ENCODE measurements at places on chromosomes 16 and 17.
A peak's percentile ranks its signal among the peaks of the same experiment; 100 is the strongest.

DNA sequence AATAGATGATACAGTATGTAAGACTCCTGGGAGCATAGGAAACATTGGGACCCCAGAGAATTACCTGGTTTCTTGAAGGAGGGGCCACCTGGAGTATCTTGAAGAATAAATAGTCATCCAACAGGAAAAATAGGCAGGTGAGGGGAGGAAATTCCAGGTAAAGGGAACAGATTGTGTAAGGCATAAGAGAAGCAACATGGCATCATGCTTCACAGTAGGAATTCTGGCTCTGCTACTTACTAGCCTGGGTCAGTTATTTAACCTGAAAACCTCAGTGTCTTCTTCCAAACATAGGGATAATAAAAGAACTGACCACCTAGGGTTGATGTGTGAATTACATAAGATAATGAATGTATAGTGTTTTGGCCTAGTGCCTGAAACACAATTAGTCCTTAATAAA lies 122.1 kb downstream of the CA10 start:
- DNase-seq: no peak

GRCh38 chr16:11140098-11140375 lies 116.0 kb downstream of the SOCS1 start:
- no peak for DNase-seq

DNA sequence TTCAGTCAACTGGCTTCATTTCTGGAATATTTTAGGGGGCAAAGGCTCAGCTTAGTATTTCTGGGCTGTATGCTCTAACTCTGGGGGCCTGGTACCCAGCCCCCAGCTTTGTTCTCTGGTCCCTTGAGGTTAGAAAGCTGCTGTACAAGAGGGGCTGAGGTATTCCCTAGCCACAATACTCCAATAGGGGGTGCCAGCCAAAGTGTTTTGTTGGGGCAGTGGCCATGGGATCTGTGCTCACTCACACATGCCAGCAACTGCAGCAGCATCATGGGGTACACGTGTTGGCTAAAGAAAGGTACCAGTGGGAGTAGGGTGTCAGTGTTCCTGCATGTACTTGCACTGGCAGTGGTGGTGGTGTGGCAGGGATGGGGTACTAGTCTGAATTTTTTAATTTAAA lies 257.3 kb downstream of the CA10 start:
- DNase-seq: no peak

DNA sequence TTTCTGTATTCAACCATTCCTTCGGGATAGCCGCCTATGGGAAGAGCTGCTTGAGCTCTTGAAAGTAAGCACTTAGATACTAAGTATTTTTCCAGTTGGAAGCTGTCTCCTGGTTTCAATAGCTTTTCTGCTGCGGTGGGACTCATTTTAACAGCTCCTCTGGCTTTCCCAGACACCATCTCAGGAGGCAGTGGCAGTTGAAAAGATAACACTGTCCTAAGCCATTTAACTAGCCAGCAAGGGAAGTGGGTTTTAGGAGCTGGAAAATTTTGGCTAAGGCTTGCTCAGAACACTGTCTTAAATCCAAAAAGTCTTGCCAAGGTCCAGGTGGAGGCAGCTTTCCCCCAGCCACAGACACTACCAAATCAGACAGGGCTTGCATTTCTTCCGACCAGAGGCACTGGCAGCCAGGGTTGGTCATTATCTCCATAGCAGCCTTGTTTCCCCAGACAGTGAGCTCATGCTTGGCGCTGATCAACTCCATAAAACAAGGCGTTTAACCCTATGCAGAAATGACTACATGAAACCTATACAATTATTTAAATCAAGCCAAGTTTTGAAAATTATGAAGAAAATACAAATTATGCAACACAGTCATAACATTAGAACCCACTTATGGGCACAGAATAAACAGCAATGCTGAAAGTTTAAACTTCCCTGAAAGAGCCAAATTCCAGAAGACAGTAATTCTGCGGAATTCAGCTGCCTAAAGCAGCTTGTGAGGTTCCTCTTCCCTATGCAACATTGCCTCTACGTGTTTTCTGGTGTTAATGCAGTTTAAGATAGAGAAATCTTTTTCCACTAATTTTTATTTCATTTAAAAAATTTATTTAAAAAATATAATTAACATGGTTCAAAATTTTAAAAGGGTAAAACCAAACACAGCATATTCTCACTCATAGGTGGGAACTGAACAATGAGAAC lies 25.0 kb downstream of the GABARAPL2 start:
- peak; percentile 85 for DNase-seq

- no peak for DNase-seq
Observed at GRCh38 chr17:49647256-49647585, 30.7 kb downstream of the SPOP start.

GRCh38 chr16:64136314-64136713 lies 985.5 kb downstream of the CDH11 start:
- DNase-seq: no peak

DNA sequence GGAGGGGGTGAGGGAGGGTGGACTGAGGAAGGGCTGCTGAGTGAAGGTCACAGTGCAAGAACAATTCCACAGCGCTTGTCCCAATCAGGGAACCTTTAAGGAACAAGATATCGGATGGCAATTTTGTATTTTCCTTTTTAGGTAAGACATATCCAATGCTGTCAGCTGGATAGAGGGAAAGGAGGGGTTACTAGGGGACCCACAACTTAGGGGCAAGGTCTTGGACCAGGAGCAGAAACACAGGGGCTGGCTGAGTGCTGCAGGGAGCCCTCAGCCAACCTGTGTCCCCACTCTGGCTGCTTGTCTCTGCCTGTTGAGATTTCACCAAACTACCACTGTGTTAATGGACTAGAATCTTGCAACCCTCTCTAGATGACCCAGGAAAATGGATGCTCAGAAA lies 47.6 kb downstream of the AKAP1 start:
- DNase-seq: no peak

DNA sequence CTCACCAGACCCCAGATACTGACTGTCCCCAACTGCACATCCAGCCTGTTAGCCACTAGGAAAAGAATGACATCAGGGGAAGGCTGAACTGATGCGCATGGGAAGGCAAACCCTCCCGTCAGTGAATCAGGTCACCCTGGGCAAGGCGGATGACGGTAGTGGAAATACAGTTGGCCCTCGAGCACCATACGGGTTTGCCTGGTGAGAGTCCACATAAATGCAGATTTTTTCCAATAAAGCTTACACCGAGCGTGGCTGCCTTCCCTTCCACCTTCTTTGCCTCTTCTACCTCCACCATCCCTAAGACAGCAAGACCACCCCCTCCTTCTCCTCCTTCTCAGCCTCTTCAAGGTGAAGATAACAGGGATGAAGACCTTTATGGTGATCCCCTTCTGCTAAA lies 236.1 kb upstream of the TNRC6C start:
- DNase-seq: no peak

- no peak for DNase-seq
Observed at GRCh38 chr17:62796291-62796690, 11.8 kb downstream of the MARCHF10 start.

GRCh38 chr17:1002771-1003555 lies 6.0 kb downstream of the TIMM22 start:
- no peak for DNase-seq

DNA sequence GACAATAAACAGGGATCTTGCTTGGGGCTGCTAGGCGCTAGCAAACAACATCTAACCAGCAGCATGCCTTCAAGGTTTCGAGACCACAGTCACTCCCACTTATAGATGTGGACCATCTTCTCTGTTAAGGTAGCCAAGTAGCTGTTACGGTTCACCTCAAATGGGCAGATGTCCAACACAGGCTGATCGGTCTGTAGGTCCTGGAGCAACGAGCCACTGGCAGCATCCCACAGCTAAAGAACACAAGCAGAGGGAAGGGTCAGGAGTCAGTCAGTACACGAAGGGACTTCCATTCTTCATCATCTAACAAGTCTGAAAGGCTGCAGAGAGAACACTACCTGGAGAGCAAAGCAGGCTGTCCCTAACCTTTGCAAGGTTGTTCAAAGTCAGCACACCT lies 16.9 kb upstream of the GLG1 start:
- DNase-seq: no peak

GRCh38 chr16:79089735-79090284 lies 510.7 kb downstream of the MAF start:
- no peak for DNase-seq

- DNase-seq: peak; percentile 96
Observed at GRCh38 chr16:69424053-69424934, at the start of gene CYB5B. Gene CYB5B, plus strand, starts transcription at chr16:69424619. Its CDS starts 65 bp downstream, at chr16:69424684.

DNA sequence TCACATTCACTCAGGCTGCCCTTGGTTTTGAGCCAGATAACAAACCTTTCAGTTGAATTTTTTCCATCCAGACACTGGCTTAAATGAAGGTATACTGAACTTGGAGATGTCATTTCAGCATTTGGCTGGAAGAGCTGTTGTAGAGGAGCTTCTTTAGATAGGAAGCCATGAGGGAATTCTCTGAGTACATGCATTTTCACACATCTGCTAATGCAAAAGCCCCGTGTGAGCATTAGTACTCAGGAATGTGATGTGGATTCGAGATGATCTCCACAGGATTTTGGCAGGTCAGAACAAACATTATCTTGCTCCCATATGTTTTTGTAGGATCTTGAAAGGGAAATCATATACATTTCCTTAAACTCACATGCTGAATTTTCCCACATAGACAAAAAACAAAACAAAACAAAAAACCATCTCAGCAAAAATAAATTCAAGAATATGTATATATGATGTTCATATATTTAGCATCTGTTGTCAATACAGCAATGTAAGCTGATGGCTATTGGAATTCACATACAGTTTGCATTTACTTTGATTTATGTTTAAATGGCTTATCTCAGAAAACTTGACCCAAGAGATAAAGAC lies 277.2 kb upstream of the TBX2 start:
- DNase-seq: no peak

DNA sequence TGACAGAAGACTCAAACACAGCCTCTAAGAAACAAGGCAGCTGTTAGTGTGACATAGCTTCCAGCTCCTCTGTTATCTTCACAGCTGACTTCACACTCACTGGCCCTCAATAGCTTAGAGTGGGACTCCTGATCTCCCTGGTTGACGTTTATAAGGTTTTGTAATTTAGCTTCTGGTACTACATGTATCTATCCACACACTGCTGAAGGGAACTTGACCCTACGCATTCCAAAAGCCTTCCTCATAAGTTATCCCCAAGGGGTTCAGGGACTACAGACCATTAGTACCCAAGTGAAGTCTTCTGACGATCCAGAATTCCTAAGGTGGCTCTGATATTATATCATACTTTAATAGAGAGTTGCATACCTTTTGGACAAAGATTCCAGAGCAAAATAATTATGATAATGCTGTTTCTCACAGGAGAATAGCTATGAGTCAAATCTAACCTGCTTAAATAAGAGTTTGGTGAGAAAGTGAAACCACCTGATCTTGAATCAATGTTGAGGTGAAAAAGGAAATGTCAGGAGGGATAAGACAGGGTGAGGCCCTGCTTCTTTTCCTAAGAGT lies 14.5 kb downstream of the ACACA start:
- no peak for DNase-seq

DNA sequence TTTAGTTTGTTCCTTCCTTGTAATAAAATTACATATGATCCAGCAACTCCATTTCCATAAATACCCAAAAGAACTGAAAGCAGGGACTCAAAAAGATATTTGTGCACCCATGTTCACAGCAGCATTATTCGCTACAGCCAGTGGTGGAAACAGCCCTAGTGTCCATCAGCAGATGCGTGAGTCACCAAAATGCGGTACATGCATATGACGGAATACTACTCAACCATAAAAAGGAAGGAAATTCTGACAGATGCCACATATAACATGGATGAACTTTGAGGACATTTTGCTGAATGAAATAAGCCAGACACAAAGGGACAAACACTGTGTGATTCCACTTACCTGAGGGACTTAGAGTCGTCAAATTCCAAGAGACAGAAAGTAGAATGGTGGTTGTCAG lies 9.1 kb upstream of the SLC47A2 start:
- DNase-seq: no peak

- no peak for DNase-seq
Observed at GRCh38 chr16:2846511-2847310, 11.3 kb downstream of the PRSS22 start.

- DNase-seq: no peak
Observed at GRCh38 chr17:42122371-42123303, at the start of gene HSPB9. Gene HSPB9, plus strand, starts transcription at chr17:42122804. Its CDS starts 47 bp downstream, at chr17:42122851.

DNA sequence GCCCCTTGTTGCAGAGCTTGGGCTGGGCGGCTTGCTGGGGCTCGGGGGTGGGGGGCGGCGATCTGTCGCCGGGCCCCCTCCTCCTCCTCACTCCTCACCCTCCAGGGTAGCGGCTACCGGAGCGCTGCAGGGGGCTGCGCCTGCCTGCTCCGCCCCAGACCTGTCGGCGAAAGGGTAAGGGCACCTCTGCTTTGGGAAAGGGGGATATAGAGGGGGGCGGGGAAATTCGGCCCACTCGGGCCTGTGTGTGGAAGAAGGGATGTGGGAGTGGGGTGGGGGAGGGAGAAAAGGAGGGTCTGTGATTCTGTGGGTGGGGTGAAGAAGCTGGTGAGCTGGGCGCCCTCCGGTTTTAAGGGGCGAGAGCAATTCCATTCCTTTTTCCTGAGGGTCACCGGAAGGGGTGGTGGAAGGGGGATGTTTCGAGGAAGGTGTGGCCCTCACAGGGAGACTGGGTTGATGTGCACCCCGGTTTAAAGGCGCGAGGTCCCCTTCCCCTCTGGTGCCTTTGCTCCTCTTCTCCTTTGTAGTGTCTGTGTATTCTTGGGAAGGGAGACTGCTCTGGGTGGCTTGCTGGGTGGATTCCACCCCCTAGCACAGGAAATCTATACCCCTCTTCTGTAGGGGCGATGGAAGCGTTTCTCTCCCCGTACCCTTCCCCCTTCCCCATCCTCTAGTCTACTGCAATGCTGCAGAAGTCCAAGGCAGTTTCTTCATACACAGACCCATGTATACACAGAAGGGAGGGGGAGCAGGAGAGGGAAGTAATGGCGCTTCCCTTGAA lies 878 bp downstream of the TAOK1 start:
- DNase-seq: no peak

GRCh38 chr17:48209973-48210372 lies 102.4 kb downstream of the SNX11 start:
- DNase-seq: no peak

DNA sequence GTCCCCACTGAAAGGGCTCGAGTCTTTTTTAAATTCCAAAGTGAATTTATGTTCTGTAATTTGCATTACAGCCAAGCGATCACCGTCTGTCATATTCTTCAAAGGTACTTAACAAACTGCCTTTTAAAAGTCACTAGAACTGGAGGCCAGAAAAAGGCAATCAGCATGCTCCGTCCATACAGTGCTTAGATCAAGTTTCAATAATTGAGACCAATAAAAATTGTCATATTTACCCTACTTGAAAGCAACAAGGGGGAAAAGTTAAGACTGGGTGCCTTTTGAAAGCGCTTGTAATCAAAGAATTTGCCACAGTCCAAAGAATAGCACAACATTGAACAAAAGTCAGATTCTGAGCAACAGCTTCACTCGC lies 9.0 kb upstream of the ZFHX3 start:
- DNase-seq: no peak

GRCh38 chr17:7915179-7915610 lies 894 bp downstream of the RNF227 start:
- DNase-seq: peak; percentile 29

DNA sequence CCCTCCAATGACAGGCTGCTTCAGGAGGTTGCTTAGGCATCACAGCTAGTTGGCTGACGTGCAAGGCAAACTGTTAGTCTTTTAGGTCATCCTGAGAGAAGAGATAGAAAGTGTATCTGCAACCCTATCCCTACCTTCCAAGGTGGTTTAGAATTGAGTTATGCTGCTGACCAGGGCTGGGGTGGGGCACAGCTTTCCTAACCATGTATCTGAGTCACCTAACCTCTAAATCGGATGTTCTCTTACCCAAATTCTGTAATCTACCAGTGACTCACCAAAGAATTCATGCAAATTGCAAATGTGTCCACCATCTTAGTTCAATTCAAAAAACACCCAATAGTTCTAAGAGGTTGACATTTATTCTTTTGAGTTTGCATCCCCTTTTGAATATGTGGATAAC lies 107.2 kb upstream of the DYNLRB2 start:
- no peak for DNase-seq
